ENCODE measurements at places on chromosomes 2 and 18. TPM values are rescaled to one million over a fixed set of nuclear protein-coding genes. Genes with fewer than 3 reads are reported as not detected.

Gene PRSS56
- not detected for polyA plus RNA-seq

Gene MOCOS
- polyA plus RNA-seq, result 20.9 TPM

Gene MGAT4A
- polyA plus RNA-seq, result 2.7 TPM

Gene FAP
- polyA plus RNA-seq, result 0.10 TPM

DNA sequence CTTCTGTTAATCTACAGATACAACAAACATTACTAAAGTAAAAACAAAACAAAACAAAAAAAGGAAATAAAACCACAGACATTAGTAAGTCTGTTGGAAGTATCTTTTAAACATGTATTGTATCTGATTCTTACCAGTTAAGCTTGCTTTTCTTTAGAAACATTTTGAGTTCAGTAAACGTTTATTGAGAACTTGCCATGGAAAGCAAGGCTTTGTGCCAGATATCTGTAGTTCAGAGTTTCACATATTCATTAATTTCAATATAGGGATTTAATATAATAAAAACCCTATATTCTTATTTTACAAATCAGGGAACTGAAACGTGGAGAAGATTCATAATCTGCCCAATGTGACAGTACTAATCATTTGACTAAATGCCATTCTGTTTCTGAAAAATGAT lies 1101.0 kb upstream of the GYPC start:
- H3K27me3 ChIP-seq, result no peaks in the 10 kb centered on the region
- no peaks in the 10 kb centered on the region for H3K4me1 ChIP-seq
- H3K36me3 ChIP-seq, result no peaks in the 10 kb centered on the region
- DNase-seq, result no peak

- no peaks in the 10 kb centered on the region for H3K36me3 ChIP-seq
- no peak for DNase-seq
- no peak overlapping the region for H3K4me3 ChIP-seq
- no peak overlapping the region for H3K27ac ChIP-seq
- H3K27me3 ChIP-seq, result no peaks in the 10 kb centered on the region
These were observed 145.0 kb downstream of the ZNF407 start for GRCh38 chr18:74742573-74743243.

- no peaks in the 10 kb centered on the region for H3K36me3 ChIP-seq
- H3K27me3 ChIP-seq, result no peaks in the 10 kb centered on the region
- DNase-seq, result no peak
- no peak overlapping the region for H3K4me3 ChIP-seq
- H3K4me1 ChIP-seq, result no peaks in the 10 kb centered on the region
- H3K27ac ChIP-seq, result no peak overlapping the region
These were observed 51.9 kb downstream of the DCDC2C start for GRCh38 chr2:3755277-3755676.

- peak; percentile 83 for DNase-seq
- H3K27me3 ChIP-seq, result no peaks in the 10 kb centered on the region
- peaks cover 72% of the 10 kb centered on the region for H3K4me1 ChIP-seq
- H3K4me3 ChIP-seq, result peak overlapping the region; percentile 6
These were observed 169.4 kb downstream of the SMAD7 start for GRCh38 chr18:48781163-48781987.

- no peaks in the 10 kb centered on the region for H3K27me3 ChIP-seq
- no peak overlapping the region for H3K4me3 ChIP-seq
- peaks cover 13% of the 10 kb centered on the region for H3K4me1 ChIP-seq
- no peak overlapping the region for H3K27ac ChIP-seq
- H3K36me3 ChIP-seq, result no peaks in the 10 kb centered on the region
- no peak for DNase-seq
These were observed 217.7 kb upstream of the SMAD7 start for GRCh38 chr18:49168281-49168985.

DNA sequence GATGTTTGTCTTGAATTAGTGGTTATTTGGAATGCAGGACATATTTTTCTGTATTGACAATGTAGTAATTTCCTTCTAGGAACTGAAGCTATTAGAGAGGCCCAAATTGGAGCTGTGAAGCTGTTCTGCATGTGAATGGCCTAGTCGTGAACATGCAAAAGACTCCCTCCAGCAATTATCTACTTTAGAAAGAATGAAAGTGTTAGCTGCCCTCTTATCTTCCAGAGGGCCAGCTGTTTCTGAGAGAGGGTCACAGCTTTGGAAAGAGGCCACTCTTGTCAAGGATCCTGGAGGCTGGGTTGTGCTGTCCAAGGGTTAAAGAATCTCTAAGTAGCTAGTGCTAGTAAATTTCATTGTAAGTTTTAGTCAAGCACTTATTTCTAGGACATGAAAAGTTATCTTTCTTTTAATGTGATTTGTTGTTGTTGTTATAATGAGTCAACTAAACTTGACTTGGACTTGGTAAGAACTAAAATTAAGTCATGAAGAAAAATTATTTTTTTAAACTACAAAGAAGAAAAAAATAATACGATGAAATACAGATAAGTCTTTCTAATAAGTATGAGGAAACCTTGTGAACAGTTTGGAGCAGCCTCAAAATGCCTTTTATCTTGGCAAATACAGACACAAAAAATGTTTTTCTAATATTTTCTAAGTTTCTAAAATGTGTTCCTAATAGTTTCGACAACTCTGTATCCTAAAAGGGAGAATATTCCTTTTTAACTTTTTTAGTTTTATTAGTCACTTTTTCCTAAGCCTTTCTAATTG lies 36.8 kb downstream of the DPP4 start:
- no peaks in the 10 kb centered on the region for H3K27me3 ChIP-seq

GRCh38 chr2:16060936-16061338 lies 120.6 kb downstream of the MYCN start:
- no peaks in the 10 kb centered on the region for H3K27me3 ChIP-seq
- DNase-seq, result no peak
- H3K4me3 ChIP-seq, result no peak overlapping the region
- no peaks in the 10 kb centered on the region for H3K4me1 ChIP-seq

- no peaks in the 10 kb centered on the region for H3K27me3 ChIP-seq
- peaks cover 7% of the 10 kb centered on the region for H3K36me3 ChIP-seq
- no peak overlapping the region for H3K27ac ChIP-seq
- no peaks in the 10 kb centered on the region for H3K4me1 ChIP-seq
- no peak overlapping the region for H3K4me3 ChIP-seq
- DNase-seq, result no peak
These were observed 30.6 kb downstream of the SEPTIN10 start for GRCh38 chr2:109582928-109583895.

- DNase-seq, result no peak
- H3K27ac ChIP-seq, result no peak overlapping the region
- no peaks in the 10 kb centered on the region for H3K4me1 ChIP-seq
- no peak overlapping the region for H3K4me3 ChIP-seq
- H3K36me3 ChIP-seq, result peaks cover 14% of the 10 kb centered on the region
These were observed 99.9 kb upstream of the MYO3B start for GRCh38 chr2:170077830-170078569.

DNA sequence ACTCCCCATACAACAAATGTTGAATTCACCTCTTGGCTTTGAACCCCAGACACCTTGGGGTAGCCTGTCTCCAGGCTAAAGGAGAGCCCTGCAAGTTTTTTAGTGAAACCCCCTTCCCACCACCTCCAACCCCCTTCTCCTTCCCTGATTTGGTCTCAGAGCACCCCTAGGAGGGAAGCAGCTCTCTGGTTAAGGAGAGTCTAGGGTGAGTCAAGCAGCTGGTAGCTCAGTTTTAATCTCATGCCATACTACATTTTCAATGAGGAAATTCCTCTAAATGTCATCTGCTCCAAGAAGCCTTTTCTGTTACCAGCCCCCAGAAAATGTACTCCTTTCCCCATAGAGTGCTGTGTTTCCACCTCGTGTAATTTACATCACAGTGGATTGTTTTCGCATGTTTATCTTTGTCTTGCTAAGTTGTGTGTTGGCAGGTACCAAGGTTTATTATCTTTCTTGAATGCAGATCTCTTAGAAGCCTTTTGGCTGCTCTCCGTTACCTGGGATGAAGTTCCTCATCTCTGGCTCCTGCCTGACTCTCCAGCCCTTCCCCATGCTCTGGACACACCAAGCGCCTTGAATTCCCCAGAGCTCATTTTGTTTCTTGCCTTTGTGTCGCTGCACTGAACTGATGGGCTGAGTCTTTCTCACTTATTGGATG lies 82.2 kb downstream of the ASAP2 start:
- H3K36me3 ChIP-seq, result no peaks in the 10 kb centered on the region
- no peak for DNase-seq
- H3K4me3 ChIP-seq, result no peak overlapping the region

DNA sequence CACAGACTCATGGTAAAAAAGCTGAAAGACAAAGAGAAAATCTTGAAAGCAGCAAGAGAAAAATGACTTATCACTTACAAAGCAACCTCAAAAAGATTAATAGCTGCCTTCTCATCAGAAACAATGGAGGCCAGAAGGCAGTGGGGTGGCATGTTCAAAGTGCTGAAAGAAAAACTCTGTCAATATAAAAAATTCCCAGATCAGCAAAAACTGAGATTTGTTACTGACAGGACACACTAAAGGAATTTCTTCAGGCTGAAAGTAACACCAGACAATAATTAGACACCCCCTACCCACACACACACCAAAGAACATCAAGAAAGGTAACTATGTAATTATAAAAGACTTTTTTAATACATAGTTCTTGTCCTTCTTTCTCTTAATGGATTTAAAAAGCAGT lies 311.1 kb downstream of the CLIP4 start:
- no peak overlapping the region for H3K27ac ChIP-seq
